Panc1 (cell line): ENCODE measurements at places on chromosomes 3 and 15.

DNA sequence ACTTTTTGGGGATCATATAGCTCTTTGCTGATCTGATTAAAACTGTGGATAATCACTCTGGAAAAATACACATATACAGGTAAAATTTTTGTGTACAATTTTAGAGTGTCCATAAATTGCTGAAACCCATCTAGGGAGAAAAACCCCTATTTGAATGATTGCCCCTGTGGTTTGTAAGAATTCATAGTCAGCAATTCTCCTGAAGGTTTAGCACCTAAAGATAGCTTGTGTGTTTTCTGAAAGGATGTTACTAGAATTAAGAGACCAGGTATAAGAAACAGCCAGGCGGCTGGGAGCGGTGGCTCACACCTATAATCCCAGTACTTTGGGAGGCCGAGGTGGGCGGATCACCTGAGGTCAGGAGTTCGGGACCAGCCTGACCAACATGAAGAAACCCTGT, 106.8 kb upstream of the RAP2B start:
- DNase-seq = no peak

GRCh38 chr15:48965972-48966371, 2.3 kb upstream of the SHC4 start:
- DNase-seq = no peak

GRCh38 chr15:89693696-89694095, 3.1 kb downstream of the WDR93 start:
- DNase-seq = no peak

DNA sequence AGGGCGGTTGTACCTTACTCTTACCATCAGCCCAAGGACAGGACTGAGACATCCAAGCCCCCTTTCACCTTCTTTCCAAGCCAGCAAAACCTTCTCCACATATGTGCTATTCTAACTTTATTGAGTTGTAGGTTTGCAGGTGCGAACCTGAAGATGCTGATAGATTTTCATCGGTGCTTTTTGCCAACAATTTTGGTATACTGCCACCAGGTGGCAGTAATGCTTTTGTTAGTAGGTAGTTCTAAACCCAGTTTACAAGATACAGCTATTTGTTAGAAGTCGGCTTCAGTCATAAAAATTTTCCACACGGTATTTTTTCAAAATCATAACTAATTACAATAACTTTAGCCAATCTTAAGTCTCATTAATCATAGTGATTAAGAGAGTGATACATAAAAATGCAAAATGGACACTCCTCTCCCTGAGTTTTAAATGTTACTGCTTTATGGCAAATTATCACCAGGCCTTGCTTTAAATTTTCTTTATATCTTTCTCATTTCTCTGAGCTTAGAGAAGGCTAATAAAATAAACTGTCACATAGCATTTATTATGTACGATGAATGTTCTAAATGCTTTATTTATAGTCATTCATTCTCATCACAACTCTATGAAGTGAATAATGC, 636 bp downstream of the TBC1D21 start:
- DNase-seq = peak; percentile 46

DNA sequence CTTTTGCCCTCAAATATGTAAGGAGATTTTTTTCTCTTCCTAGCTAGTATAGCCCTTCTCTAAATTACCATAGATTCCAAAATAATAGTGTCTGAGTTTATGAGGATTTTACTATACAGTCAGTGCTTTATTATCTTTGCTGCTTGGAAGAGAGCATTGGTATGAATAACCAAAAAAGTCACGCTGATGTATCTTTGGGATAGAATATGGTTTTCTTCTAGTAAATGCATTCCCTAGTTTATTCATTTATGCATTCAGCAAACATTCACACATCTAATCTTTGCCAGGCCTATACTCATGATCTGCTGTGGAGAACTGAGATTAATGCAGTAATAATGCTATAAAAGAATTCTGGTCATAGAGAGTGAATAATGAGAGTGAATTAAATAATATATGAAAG, 225.3 kb upstream of the GOLGA6L4 start:
- DNase-seq = no peak

GRCh38 chr3:110311541-110311940, 760.1 kb upstream of the NECTIN3 start:
- no peak for DNase-seq

- no peak for DNase-seq
Observed at GRCh38 chr15:38818157-38818790, 253.7 kb upstream of the RASGRP1 start.

- DNase-seq = no peak
Observed at GRCh38 chr3:24145981-24146822, 201.1 kb downstream of the NR1D2 start.

- DNase-seq = no peak
Observed at GRCh38 chr3:184822081-184822480, 10.1 kb downstream of the VPS8 start.

DNA sequence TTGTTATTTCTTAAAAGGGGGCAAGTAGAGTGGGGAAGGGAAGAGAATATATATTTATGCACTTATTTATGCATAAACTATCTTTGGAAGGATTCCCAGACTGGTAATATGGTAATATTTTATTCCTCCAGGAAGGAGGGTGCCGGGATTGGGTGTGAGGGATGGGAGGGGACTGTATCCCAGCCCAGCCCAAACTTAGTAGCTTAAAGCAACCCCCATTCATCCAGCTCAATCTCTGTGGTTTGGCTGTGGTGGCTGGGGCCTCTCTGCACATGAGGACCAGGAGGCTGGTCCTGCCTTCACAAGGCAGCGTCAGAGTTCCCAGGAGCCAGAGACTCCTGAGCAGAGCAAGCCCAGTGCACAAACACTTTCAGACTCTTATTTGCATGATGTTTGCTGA, 48.4 kb downstream of the CCNL1 start:
- no peak for DNase-seq

- DNase-seq = no peak
Observed at GRCh38 chr3:151230646-151231045, 27.6 kb upstream of the GPR171 start.

- no peak for DNase-seq
Observed at GRCh38 chr3:113255854-113256615, 44.7 kb downstream of the BOC start.

DNA sequence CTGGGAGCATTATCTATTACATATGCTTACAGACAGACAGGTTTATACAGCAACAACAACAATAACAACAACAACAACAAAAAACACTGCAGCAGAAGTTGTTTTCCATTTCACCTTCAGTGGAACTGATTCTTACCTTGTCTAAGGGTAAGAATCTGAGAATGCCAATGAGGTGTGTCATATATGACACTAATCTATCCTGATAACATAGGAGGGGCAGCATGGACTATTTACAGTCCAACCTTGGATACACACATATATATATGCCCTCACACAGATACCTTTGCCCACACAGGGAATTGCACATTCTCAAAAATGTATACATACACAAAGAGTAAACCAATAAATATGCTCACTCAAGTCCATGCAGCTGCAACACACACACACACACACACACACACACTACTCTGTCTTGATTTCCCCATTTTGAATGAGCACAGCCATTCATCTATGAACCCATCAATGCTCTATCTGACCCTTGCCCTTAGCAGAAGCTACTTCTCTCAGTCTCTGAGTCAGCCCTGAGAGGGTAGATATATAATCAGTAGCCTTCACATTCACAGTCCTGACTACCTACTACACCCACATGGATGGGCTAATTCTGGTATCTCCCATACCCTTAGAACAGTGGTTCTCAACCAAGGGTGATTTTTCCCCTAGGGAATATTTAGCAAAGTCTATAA, 9.7 kb upstream of the TRANK1 start:
- DNase-seq = no peak

GRCh38 chr15:73081321-73081958, 29.2 kb downstream of the NEO1 start:
- peak; percentile 47 for DNase-seq

GRCh38 chr3:8145661-8146060, 356.0 kb upstream of the LMCD1 start:
- no peak for DNase-seq

DNA sequence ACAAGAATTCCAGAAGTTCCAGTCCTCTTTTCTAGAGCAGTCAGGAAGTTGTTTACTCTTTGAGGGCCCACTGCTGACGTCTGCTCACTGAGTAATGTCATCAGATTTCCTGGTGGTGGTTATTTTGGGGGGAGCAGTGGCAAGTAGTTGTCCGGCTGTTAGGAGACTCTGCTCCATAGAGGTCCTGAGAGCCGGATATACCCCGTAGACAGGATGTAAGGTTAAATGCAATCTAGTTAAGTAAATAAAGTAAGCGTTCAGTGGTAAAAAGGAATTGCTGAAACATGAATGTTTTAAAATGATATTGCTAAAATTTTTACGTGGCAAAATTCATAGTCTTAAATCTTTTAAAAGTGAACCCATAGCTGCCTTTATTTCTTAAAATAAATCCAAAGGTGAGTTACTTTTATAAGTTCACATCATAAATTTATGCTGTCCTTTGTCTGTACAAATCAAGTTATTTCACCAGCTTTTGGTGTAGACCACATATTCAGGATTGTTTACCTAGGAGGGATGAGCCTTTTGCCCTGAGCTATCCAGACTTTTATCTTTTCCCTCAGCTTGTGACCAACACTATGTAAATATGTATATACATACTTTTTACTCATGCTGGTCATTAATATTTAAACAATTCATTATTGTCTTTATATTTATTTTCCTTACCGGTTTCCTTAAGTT, 65.8 kb downstream of the PDE8A start:
- DNase-seq = peak; percentile 70

GRCh38 chr3:25663869-25664811, 567 bp downstream of the TOP2B start:
- DNase-seq = no peak

GRCh38 chr15:50135031-50135551, 16.1 kb upstream of the ATP8B4 start:
- no peak for DNase-seq

DNA sequence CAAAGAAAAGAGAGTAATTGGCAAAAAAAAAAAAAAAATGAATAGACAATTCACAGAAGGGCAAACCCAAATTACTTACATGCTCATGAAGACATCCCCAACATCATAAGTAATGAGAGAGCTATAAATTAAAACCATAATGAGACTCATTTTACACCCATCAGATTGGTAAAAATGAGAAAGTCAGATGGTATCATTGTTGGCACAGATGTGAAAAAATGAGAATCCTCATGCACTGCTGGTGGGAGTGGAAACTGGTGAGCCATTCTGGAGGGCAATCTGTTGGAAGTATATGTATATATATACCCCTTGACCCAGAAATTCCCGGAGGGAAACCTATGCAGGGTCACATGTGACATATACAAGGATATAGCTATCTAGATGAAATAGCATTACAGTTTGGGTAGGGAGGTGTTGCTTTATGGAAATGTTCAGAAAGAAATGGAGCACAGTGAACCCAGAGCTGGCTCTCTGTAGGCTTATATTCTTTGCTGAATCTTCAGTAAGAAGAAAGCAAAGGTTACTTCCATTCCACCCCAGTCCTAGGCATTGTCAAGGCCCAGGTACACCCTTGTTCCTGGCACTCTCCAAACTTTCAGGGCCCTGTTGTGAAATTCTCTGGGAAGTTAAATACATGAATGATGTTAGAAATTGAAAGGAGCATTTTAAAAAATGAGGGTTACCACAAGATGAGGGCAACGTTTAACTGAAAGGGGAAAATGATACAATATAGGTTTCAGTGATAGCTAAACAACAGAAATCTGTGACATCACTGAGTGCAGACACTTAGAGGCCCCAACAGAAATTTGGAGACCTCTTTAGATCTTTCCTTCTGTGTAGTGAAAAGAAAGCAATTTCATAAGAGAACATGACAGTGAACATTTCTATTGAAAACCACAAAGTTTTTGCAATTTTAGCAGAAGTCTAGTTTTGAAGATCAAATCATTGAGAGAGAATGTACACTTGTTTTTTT, 132.7 kb upstream of the TPRG1 start:
- no peak for DNase-seq

GRCh38 chr3:42289026-42289425, 23.0 kb upstream of the CCK start:
- no peak for DNase-seq

- no peak for DNase-seq
Observed at GRCh38 chr3:46993292-46993691, 13.8 kb downstream of the NBEAL2 start.

- DNase-seq = no peak
Observed at GRCh38 chr3:179842061-179842460, 189.2 kb downstream of the USP13 start.

DNA sequence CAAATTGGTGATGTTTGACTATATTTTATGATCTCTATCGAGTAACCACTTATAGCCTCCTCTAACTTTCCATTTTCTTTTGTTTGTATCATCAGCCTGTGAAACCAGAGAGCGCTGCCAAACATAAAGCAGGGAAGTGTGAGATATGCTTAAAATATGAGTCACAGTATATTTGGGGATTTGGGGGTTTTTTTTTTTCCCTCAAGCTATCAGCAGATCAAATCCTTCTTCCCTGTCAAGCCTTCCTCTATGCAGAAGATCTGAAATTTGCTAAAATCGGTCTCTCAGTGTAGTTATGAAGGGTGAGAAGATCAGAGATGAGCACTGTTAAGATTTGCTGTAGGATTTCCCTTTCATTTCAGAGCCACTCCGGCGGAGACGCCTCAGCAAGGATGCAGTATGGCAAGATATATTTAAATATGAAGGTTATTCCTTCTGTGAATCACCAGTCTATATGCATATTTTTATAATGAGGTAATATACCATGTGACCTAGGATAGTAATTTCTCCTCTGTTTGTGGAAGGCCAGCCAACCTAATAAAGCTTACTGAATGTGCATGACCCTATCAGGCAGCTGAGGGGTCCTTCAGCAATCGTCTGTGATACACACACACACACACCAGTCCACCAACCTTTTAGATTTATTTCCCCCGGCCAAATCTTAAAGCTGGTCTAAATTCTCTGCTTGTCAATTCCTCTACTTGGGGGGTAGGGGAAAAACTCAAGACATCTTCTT, 474.1 kb downstream of the FOXP1 start:
- peak; percentile 42 for DNase-seq

DNA sequence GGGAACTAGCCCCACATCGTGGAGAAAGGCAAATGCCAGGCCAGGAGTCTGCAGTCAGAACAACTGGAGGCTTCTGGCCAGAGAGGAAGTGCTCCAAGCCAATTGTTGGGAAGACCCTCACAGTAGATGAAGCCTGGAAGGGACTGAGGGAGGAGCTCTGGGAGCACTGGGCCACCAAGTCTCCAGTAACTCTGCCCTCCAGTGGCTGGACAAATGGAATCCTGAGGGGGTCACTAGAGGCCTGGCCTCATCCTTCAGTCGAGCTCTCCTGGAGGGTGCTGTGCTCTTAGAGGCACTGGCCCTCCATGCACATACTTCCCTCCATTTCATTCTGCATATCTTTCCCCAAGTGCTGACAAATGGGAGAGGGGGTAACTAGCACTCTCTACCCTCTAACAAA, 103.0 kb downstream of the MYLK start:
- DNase-seq = no peak
